Breast epithelium (tissue), 4 donors: ENCODE measurements at places on chromosomes 2 and 18. TPM values are rescaled to one million over a fixed set of nuclear protein-coding genes. Genes with fewer than 3 reads are reported as not detected.

GRCh38 chr2:120712180-120712681 is 23.4 kb upstream of the GLI2 start:
- no peak overlapping the region for H3K27ac ChIP-seq
- no peak overlapping the region for H3K4me3 ChIP-seq

DNA sequence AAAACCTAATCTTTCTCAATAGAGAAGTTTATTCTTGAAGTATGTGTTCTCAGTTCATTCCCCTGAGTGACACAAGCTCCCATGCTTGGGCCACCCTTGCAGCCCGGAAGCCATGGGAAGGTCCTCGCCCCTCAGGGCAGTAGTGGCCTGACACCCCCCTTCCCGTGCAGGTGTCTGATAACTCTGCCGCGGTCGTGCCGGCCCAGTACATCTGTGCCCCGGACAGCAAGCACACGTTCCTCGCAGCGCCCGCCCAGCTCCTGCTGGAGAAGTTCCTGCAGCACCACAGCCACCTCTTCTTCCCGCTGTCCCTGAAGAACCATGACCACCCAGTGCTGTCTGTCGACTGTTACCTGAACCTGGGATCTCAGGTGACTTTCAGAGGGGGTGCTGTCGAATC is 32.4 kb downstream of the NTSR2 start:
- no peaks in the 10 kb centered on the region for H3K27me3 ChIP-seq
- H3K27ac ChIP-seq, result no peak overlapping the region
- DNase-seq, result no peak
- no peaks in the 10 kb centered on the region for H3K4me1 ChIP-seq

- no peaks in the 10 kb centered on the region for H3K4me1 ChIP-seq
- H3K36me3 ChIP-seq, result no peaks in the 10 kb centered on the region
- no peak for DNase-seq
- no peak overlapping the region for H3K4me3 ChIP-seq
- no peak overlapping the region for H3K27ac ChIP-seq
Measured at GRCh38 chr2:60987041-60987440, 30.5 kb upstream of the PEX13 start.

DNA sequence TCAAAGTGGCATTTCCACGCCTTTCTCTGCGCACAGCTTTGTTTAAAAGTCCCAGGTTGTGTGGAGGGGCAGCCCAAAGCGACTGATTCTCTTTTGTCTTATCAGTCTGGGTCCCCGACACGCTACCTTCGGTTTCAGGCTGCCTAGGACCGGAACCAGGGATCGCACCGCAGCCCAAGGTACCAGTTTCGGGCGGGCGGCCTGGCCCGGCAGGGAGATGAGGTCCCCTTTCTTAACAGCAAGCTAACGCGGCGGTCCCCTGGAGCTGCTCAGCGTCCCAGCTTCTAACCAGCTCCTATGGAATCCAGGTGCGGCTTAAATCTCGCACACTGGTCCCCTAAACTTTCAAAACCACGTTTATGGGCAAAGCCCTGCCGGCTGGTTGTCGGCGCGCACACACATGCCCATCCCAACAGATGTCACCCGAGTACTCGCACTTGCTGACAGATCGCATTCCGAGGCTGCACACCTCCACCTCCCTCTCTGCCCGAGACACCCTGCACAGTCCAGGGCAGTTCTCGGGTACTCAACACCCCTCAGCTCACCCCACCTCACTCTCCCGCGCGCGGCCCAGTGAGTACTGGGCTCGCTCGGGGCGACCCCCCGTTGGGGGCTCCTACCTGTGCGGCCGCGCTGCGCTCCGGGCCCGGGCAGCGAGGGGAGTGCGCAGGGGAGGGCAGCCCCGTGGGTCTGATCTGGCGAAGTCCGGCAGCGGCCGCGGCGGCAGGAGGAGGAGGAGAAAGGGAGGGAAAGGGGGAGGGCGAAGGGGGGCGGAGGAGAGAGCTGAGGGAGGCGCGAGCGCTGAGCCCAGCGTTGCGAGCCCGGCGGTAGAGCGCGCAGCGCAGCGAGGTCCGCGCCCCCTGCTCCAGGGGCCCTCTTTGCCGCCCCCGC is at the start of gene EFEMP1:
TSS of gene EFEMP1 (minus strand) at position 692 of the 891 bp plus-strand sequence. CDS start 1,342 bp downstream, outside the sequence.
- peak within 1 kb of the TSS; percentile 69 for H3K4me3 ChIP-seq
- no peaks in the 10 kb centered on the region for H3K36me3 ChIP-seq
- peak within 1 kb of the TSS; percentile 50 for H3K27ac ChIP-seq
- no peaks in the 10 kb centered on the region for H3K4me1 ChIP-seq

NGEF gene
- not detected for total RNA-seq

DNA sequence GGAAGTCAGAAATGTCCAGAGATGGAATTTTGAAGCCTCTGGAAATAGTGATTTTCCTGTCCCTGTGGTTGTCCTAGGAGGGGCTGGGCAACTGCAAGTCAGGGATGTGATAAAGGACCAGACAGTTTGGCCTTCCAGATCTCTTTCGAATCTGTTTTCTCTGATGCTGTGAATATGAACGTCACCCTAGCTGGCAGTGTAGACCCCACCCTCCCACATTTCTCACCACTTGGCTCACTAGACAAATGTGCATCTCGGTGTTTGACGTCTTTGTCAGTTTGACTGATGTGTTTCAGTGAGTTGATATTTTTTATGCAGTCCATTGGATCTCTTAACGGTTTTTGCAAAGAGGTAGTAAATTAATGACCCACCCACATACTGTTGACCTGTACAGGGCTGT is 301.2 kb downstream of the TNS1 start:
- no peak for DNase-seq
- no peak overlapping the region for H3K4me3 ChIP-seq
- H3K4me1 ChIP-seq, result no peaks in the 10 kb centered on the region
- H3K36me3 ChIP-seq, result no peaks in the 10 kb centered on the region
- H3K27ac ChIP-seq, result no peak overlapping the region

DNA sequence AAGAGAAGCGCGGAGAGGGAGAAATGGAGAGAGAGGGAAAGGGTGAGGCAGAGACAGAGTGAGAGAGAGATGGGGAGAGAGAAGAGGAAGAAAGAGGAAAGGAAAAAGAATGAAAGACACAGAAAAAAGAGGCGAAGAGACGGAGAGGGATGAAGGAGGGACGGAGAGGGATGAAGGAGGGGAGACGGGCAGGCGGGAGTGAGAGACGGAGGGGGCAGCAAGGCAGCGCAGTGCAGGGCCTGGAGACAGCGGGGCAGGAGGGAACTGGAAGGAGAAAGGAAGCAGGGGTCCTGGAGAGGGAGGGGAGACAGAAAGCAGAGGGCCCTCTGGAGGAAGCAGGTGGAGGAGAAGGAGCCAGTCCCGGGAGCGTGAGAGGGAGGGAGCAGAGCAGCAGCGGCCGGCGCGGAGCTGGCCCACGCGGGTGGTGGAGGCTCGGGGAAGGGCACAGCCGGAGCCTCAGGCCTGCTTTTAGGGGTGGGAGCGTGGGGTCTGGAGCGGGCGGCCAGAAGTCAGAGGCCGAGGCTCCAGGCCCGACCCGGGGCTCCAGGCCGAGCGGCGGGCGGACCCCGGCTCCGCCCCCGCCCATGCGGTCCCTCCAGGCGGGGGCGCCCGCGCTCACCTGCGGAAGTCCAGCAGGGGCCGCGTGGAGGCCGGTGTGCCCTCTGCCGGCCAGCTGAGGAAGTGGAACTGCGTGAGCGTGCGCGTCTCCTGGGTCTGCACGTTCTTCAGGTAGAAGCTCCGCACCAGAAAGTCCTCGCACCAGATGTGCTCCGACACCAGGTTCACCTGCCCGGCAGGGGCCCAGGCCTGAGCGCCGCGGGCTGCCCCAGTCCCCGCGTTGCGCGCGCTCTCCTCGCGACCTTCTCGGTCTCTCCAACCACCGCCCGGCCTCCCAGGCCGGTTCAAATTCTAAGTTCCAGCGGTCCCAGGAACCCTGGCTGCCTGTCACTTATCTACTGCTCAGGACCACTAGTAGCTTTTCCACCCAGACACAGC is 14.5 kb downstream of the PTPRN start:
- peaks cover 4% of the 10 kb centered on the region for H3K4me1 ChIP-seq
- peak overlapping the region; percentile 49 for H3K4me3 ChIP-seq

UGT1A10 gene
- total RNA-seq, result not detected

DNA sequence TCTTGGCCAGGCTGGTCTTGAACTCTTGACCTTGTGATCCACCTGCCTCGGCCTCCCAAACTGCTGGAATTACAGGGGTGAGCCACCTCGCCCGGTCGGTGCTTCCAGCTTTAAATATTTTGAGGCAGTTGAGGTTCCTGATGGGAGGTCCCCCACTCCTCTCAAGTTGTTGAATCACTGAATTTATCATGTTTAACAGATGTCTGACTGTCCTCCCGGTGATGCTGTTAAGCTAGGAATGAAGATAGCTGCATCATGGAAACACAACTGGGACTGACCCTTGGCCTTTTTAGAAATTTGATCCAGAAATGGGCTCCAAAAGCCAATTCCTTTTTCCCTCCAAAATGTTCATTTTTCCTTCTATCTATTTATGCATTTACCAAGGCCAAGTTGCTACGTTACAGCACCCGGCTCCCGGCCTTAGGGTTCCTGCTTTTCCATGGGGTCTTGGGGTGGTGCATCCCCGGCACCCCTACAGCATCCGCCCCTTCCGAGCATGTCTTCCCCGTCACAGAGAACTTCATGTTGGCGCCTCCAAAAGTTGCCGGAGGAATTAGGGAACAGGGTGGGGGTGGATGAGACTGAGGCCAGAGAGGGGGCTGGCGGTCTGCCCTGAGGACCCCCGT is 43.9 kb downstream of the PAX8 start:
- H3K4me3 ChIP-seq, result peak overlapping the region; percentile 52
- no peaks in the 10 kb centered on the region for H3K27me3 ChIP-seq
- H3K27ac ChIP-seq, result no peak overlapping the region
- H3K4me1 ChIP-seq, result no peaks in the 10 kb centered on the region
- no peak for DNase-seq

- no peak overlapping the region for H3K4me3 ChIP-seq
- no peak overlapping the region for H3K27ac ChIP-seq
- H3K36me3 ChIP-seq, result no peaks in the 10 kb centered on the region
- H3K4me1 ChIP-seq, result peaks cover 6% of the 10 kb centered on the region
Measured at GRCh38 chr2:239277401-239278085, 123.3 kb downstream of the HDAC4 start.

- no peaks in the 10 kb centered on the region for H3K4me1 ChIP-seq
- H3K4me3 ChIP-seq, result no peak overlapping the region
Measured at GRCh38 chr2:170846314-170846713, 29.6 kb downstream of the GAD1 start.

- H3K4me3 ChIP-seq, result no peak overlapping the region
- DNase-seq, result no peak
- H3K4me1 ChIP-seq, result no peaks in the 10 kb centered on the region
- no peaks in the 10 kb centered on the region for H3K27me3 ChIP-seq
- H3K27ac ChIP-seq, result peak overlapping the region; percentile 70
Measured at GRCh38 chr2:12192762-12193161, 446.3 kb downstream of the LPIN1 start.

- H3K36me3 ChIP-seq, result no peaks in the 10 kb centered on the region
- no peaks in the 10 kb centered on the region for H3K27me3 ChIP-seq
- H3K4me3 ChIP-seq, result no peak overlapping the region
- DNase-seq, result no peak
- H3K4me1 ChIP-seq, result no peaks in the 10 kb centered on the region
Measured at GRCh38 chr2:8475349-8476031, 206.4 kb upstream of the ID2 start.

DNA sequence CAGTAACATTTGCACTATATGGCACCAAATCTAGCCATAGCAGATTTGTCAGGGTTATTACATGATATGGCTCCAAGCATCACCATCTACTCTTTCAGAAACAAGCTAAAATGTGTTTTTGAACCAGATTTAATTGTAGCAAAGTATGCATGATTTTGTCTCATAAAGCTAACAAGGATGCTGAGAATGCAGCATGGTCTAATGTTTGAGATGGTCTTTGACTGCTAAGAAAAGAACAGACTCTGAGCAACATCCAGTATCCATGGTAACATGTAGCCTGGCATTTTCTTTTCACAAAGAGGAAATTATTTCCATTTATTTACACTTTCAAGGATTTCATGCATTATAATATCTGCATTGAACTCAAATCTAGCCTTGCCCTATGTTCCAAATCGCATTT is 206.5 kb downstream of the PDE1A start:
- H3K27ac ChIP-seq, result no peak overlapping the region
- H3K4me1 ChIP-seq, result no peaks in the 10 kb centered on the region
- no peak for DNase-seq
- H3K36me3 ChIP-seq, result no peaks in the 10 kb centered on the region
- H3K27me3 ChIP-seq, result no peaks in the 10 kb centered on the region

RAD51AP2 gene
- under 0.01 TPM for total RNA-seq

GRCh38 chr2:102550151-102550550 is 69.2 kb upstream of the SLC9A2 start:
- H3K4me3 ChIP-seq, result no peak overlapping the region
- DNase-seq, result no peak
